ENCODE measurements at places on chromosomes 16 and 17. TPM values are rescaled to one million over a fixed set of nuclear protein-coding genes. Genes with fewer than 3 reads are reported as not detected.
A peak's percentile ranks its signal among the peaks of the same experiment; 100 is the strongest.

KCNJ2 gene
- total RNA-seq, result 10.2 TPM

KRTAP4-4 gene
- total RNA-seq, result not detected

MRPS23 gene
- total RNA-seq, result 61.3 TPM

- DNase-seq, result no peak
- H3K4me1 ChIP-seq, result peaks cover 10% of the 10 kb centered on the region
- no peak overlapping the region for H3K4me3 ChIP-seq
- no peak overlapping the region for H3K27ac ChIP-seq
- no peaks in the 10 kb centered on the region for H3K36me3 ChIP-seq
Observed at GRCh38 chr17:68319410-68320162, 28.3 kb downstream of the ARSG start.

DNA sequence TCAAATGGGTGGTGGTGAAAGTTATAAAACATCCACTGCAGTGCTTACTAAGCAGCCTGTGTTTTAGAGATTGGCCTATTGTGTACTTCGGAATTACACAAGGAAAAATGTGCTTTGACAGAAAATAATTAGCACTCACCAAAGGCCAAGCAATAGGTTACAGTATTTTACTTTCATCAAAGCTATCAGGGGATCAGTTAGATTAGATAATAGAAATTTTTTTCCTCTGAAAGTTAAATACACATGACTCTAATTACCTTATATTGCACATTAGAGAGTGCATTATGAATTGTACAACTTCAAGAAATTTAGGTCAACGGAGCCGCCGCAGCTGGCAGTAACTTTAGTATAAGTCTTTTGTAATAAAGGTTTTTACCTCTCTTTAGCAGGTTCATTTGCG lies 232.6 kb downstream of the FTO start:
- H3K27me3 ChIP-seq, result no peaks in the 10 kb centered on the region
- H3K36me3 ChIP-seq, result no peaks in the 10 kb centered on the region
- no peaks in the 10 kb centered on the region for H3K4me1 ChIP-seq
- DNase-seq, result no peak

DNA sequence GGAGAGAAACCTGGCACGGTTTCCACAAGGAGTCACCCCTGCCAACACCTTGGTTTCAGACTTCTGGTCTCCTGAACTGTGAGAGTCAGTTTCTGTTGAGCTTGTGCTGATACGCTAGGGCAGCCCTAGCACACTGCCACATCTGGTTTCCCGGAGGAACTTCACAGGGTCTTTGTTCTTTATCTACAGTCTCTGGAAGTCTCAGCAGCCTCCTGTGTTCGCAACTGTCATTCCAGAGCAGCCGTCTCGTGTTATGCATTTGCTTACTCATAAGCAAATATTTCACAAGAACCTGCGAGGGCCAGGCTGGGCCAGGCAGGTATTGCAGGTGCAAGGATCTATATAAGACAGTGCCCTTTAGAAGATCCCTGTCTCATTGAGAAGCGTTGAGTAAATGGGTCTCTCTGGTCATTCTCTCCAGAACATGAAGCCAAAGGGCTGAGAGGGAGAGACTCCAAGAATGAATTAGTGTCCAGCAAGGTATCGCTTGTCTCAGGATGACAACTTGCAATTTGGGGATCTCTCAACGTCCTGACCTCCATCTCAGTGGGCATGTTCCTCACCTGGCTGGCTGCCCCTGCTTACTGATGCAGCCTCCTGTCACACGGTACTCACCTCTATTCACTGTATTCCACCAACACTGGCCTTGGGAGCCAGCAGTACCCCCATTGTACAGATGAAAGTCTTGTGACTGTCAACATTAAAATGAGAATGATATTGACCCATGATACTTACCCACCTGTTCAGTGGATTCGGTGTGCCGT lies 141.2 kb downstream of the WWOX start:
- H3K27me3 ChIP-seq, result no peaks in the 10 kb centered on the region
- H3K4me1 ChIP-seq, result no peaks in the 10 kb centered on the region
- H3K27ac ChIP-seq, result no peak overlapping the region
- H3K4me3 ChIP-seq, result no peak overlapping the region
- no peak for DNase-seq

DNA sequence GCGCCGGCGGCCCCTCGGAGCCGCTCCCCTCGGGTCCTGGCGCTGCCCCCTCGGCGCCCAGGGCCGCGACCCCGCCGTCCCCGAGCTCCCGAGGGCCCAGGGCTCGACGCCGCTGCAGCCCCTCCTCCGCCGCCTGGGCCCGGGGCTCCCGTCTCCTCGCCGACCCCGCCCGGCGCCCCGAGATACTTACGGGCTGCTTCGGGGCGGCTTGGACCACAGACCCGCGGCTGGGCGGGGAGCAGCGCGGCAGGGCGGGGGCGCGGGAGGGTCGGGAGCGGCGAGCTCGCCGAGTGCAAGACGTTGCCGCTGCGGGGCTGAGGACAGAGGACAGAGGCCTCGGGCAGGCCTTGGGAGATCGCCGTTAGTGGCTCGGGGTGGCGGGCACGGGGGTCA lies 290 bp downstream of the TOB1 start:
- peak overlapping the region; percentile 92 for H3K4me3 ChIP-seq
- H3K27me3 ChIP-seq, result no peaks in the 10 kb centered on the region
- H3K4me1 ChIP-seq, result peaks cover 26% of the 10 kb centered on the region
- H3K27ac ChIP-seq, result peak overlapping the region; percentile 50

- no peak overlapping the region for H3K27ac ChIP-seq
- H3K27me3 ChIP-seq, result no peaks in the 10 kb centered on the region
Observed at GRCh38 chr17:35293151-35293847, 50.4 kb downstream of the SLFN5 start.

- H3K36me3 ChIP-seq, result no peaks in the 10 kb centered on the region
- H3K27ac ChIP-seq, result peak overlapping the region; percentile 78
- peaks cover 57% of the 10 kb centered on the region for H3K4me1 ChIP-seq
- no peaks in the 10 kb centered on the region for H3K27me3 ChIP-seq
Observed at GRCh38 chr17:2396568-2397246, 4.2 kb downstream of the MNT start.

DNA sequence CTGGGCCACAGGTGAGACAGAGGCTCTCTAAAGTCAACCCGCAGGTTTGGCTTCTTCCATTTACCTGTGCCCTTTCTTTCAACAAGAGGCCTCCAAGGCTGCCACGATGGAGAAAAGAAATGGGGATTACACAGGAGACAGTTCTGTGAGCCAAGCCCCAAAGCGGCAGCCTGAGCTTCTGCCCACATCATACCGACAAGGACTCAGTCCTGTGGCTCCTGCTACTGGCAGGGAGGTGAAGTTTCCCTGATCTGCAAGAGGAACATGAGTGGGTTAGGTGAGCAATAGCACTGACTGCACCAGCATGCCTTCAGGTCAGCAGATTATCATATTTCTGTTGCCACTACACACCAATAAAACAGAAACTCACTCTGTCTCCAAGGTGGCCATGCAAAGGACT lies 800.0 kb downstream of the KCNJ18 start:
- H3K4me1 ChIP-seq, result no peaks in the 10 kb centered on the region
- no peaks in the 10 kb centered on the region for H3K36me3 ChIP-seq
- H3K27ac ChIP-seq, result no peak overlapping the region
- H3K4me3 ChIP-seq, result no peak overlapping the region
- no peak for DNase-seq

GRCh38 chr17:3792481-3792880 lies 8.5 kb downstream of the ITGAE start:
- no peaks in the 10 kb centered on the region for H3K27me3 ChIP-seq
- H3K36me3 ChIP-seq, result no peaks in the 10 kb centered on the region
- peak overlapping the region; percentile 88 for H3K27ac ChIP-seq
- no peak overlapping the region for H3K4me3 ChIP-seq

DNA sequence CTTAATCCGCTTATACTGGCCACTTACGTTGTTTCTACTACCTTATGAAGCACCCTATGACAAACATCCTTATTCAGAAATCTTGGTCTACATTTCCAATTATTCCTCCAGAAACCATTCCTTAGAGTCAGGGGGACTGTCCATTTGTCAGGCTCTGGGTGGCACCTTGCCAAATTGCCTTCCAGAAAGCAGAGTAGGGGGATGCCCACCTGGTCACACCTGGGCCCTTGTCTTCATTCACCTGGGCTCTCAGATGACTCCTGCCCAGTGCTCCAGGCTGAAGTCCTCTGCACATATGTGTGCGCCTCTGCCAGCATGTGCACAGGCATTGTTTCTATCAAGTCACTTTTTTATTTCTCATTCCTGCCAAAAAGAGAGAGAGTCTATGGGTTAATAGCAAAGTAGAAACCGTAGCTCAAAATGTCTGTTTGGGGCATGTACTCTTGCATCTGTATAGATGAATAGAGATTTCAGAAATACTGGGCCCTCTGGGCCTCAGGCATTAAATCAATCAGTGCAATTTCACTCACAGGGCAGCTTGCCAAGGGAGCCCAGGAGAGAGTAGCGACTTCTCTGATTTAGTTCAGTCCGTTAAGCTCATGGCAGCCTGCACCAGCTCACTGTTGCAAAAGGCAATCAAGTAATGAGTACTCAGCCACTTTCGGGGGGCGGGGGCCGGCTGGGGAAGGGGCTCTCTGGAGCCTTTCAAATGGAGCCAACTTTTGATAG lies 104.7 kb downstream of the SOCS1 start:
- no peaks in the 10 kb centered on the region for H3K27me3 ChIP-seq
- H3K36me3 ChIP-seq, result no peaks in the 10 kb centered on the region
- no peak for DNase-seq

GRCh38 chr17:27952366-27952765 lies 59.2 kb upstream of the LYRM9 start:
- H3K4me3 ChIP-seq, result no peak overlapping the region
- DNase-seq, result no peak
- no peak overlapping the region for H3K27ac ChIP-seq
- peaks cover 10% of the 10 kb centered on the region for H3K27me3 ChIP-seq
- H3K4me1 ChIP-seq, result no peaks in the 10 kb centered on the region
- H3K36me3 ChIP-seq, result no peaks in the 10 kb centered on the region
